ENCODE measurements at places on chromosomes 4 and X.

GRCh38 chrX:34809096-34809495 is 133.5 kb upstream of the FAM47B start:
- DNase-seq = no peak

DNA sequence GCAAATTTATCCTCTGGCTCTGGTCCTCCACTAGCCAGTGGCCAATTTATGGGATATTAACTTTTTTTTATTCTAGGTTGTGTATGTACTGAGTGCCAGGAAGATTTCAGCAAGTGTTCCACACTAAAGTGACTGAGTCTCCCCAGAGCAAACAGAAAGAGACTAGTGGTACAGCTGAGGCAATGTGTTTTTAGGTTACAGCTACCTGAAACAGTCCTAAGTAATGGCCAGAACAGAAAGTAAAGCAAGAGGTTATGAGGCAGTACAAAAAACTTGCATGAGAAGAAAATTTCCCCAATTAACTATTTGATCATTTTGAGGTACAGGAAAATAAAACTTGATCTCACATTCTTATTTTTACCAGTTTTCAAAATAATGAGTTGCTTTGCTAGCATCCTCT is 31.2 kb downstream of the PRDM8 start:
- no peak for DNase-seq

DNA sequence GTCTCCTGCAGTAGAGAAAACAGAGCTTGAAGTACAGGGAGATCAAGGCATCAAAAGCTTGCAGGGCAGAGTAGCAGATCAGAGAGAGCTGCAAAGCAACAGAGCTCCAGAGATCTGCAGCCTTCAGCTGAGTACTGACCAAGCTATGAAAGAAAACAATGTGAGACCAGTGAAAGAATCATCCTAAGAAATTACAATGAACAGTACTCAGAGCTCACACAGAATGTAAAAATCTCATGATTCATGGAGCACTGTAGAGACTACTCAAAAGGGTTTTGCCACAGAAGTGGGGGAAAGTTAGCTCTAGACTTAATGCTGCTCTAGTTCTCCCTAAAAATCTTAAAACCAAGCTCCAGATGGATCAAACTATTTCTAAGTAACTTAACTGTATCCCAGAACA is 80.0 kb upstream of the MAB21L2 start:
- DNase-seq = no peak

DNA sequence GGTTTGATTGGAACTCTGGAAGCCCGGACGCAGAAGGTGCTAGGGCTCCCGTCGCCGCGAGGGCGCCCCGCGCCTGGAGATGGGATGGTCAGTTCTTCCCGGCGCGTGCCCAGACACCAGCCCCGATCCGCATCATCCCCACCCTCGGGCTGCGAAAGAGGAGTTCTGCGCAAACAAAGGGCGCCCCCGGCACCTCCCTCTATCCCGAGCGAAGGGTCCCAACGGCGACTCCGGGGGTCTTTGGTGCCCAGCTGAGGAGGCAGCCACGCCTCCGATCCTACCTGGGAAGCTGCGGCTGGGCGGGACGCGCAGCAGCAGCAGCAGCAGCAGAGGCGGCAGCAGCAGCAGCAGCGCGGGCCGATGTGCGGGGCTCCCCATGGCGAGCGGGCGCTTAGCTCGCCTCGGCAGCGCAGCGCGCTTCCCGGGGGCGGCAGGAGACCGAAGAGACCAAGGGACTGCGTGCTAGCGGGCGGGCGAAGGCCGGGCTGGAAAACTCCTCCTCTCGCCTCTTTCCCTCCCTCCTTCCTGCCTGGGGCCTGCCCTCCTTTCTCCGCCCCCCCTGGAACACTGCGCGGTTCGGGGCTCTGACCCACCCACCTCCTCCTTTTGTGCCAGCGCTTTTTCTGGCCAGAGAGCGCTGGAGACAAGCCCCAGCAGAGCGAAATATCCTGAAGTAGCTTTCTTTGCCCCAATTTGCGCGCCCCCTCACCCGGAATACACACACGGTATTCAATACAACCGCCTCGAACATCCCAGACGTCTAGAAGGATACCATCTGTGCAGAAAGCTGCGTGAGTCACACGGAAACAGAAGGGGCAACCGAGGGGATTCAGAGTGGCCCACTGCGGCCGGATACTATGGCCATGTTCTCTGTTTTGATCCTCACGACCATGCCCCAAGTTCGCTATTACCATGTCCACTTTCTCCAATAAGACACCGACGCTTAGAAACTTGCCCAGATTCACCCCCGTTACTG is at the start of gene SRPX:
TSS of gene SRPX (minus strand) at position 457 of the 976 bp plus-strand sequence. CDS start at position 378, 79 bp downstream.
- DNase-seq = peak; percentile 77

DNA sequence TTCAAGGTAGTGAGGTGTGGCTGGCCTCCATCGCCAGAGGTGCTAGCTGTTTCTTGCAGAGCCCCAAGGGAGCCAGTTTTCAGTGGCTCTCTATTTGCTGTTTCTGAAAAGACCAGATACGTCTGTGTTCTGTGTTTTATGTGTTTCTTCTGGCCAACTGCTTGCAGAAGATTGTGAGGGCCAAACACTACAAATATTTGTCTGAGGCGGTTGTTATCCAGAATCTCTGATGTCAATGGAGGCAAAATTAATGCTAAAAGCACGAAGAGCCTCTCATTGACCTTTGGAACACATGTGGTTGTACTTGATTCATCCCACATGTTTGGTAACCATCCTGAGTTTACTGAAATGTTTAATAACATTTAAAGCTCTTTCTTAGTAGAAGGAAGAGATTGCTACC is 113.9 kb downstream of the CT47B1 start:
- peak; percentile 38 for DNase-seq

- DNase-seq = no peak
Observed at GRCh38 chr4:52728691-52729240, 22.5 kb downstream of the ERVMER34-1 start.

Measured in fibroblast of pulmonary artery (primary cell).